ENCODE measurements at places on chromosomes 2 and 18.

GRCh38 chr2:74876081-74876886, 42.4 kb downstream of the HK2 start:
- peak; percentile 8 for DNase-seq

- DNase-seq: no peak
Observed at GRCh38 chr2:1203772-1204171, 209.5 kb upstream of the TPO start.

- DNase-seq: no peak
Observed at GRCh38 chr2:120864981-120865380, 129.3 kb downstream of the GLI2 start.

- no peak for DNase-seq
Observed at GRCh38 chr2:174963437-174964400, 41.5 kb downstream of the CHN1 start.

DNA sequence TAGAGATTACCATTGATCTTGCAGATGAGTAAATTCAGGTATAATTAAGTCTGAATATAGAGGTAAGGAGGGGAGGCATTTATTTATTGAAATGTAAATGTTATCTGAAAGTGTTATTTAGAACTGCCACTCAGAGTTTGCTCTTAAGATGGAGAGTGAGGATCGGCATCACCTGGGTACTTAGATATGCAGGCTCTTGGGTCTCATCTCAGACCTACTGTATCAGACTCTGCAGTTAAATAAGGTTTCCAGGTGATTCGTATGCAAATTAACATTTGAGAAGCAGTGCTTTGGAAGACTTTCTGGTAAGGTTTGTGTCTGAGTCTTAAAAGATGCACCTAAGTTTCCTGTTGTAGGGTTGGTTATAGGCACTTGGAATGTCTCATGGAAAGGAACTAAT, 9.2 kb downstream of the HTR2B start:
- DNase-seq: no peak

DNA sequence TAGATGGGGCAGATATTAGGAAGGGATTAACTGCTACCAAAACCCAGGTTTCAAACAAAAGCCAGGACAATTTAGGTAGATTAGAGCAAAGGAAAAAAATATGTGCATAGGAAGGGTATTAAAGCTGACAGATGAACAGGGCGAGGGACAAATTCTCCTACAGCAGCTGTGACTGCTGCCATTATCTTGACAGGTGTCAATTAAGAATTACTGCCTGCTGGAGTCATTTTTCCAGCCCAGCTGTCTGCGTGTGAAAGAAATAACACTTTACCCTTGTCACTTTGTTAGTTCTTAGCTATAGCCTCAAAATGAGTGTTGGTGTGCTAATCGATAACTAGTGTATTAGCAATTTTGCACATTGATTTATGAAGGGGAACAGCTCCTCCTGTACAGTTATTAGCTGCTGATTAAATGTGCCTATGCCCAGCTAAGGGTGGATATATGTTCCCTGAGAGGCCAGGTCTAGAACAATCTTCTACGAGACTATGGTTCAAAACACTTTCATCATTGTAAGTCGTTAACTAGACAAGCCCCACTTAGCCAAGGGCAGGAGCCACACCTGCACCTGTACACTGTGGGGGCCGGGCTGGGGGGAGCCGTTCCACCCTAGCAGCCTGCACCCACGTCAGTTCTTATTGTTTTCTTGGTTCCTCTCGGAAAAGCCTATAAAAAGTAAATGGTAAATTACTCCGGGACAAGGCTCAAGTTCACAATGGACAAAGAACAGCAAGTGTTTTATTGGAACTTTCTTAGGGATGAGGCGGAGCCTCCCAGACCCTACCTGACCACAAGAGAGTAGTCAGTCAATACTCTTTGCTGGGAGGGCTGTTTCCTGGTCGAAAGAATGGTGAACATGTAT, 7.7 kb downstream of the TSHZ1 start:
- no peak for DNase-seq

DNA sequence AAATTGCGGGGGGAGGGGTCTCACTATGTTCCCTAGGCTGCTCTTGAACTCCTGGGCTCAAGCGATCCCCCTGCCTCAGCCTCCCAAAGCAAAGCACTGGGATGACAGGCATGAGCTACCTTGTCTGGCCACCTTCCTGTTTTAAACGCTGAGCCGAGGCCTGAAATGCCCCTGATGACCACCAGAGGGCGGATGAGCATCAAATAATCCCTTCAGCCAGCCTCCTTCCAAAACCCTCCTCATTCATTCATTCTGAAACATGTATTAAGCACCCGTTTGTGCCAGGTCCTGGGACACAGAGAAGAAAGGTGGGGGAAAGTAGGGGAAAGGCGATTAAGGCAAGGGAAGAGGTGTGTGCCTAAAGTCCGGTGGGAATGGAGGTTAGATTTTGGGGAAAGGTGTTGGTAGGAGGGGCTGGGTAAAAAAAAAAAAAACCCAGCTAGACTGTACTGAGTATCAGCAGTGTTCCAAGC, 30.7 kb upstream of the PTMA start:
- DNase-seq: peak; percentile 76

DNA sequence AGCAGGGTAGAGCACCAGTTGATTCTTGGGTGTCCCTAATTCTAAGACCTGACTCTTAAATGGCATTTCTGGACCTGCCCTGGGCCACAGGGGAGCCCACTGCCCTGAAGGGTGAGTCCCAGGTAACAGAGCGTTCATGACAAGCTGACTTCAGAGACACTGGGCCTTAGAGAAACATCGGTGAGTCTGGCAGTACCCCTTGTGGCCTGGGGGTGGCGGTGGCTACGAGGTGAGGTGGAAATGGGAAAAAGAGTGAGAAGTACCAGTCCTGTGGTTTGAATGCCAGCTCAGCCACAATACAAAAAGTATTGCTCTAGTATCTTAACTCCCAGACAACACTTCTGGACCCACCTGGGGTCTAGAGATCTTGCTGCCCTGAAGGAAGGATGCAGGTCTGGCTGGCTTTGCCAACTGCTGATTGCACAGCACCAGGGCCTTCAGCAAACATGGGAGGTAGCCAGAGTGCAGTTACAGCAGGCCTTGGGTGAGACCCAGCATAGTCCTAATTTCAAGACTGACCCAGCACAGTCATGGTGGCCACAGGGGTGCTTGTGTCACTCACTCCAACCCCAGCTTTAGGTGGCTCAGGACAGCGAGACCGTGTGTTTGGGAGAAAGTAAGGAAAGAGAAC, 44.5 kb downstream of the USP34 start:
- peak; percentile 59 for DNase-seq

- no peak for DNase-seq
Observed at GRCh38 chr2:68282811-68283418, 30.6 kb upstream of the PPP3R1 start.

Measured in activated T-cell treated with anti-CD3 and anti-CD28 coated beads for 48 hours (primary cell).